ENCODE measurements at places on chromosomes 1 and 21.

DNA sequence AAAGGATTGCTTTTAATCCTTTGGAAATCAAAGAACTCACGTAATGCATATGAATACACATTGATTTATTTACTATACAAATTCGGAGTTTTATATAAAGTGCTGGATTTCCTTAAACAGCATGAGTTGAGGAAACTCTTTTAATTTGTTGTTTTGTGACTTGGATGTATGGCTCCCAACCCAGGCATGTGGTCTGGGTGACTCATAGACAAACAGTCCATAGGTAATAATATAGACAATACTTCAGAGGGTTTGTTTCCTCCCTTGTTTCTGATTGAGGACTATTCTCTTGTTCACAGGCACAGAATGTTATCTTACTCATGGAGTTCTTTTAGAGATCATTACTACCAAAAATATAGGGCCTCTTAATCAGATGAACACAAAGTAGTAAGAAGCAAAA, 43.8 kb downstream of the XPR1 start:
- DNase-seq: no peak

DNA sequence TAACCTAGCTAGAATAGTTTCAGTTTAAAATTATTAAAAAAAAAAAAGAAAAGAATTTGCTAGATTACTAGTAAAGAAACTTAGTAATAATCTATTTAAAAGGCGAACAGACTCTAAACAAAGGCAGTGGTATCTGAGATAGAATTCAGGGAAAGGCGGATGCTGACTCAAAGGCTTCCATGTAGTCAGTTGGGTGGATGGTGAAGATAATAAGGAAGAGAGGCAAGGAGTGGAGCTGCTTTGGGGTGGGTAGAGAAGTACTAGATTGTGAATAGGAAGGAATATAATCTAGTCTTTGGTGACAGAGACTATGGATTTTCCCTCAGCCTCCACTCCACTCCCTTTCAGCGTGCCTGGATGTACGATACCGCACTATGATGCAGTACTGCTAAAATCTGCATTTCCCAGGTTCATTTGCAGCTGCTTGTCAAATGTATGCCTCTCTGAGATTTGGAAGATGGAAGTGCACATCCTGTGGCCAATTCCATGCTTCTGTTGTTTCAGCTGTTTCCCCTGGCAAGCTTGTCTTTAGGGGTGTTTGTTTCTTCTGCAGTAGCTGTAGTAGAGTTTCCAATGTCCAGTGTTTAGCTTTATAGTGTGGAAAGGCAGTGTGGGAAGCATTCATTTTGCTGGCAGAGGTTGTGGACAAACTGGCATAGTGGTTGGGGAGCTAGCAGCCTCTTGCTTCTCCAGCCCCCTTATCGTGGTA, 184.6 kb upstream of the NRIP1 start:
- DNase-seq: no peak

- DNase-seq: peak; percentile 13
These were observed 582 bp downstream of the SLC37A1 start for GRCh38 chr21:42513985-42514882.

GRCh38 chr21:31905503-31906451, 33.0 kb downstream of the HUNK start:
- DNase-seq: peak; percentile 73

DNA sequence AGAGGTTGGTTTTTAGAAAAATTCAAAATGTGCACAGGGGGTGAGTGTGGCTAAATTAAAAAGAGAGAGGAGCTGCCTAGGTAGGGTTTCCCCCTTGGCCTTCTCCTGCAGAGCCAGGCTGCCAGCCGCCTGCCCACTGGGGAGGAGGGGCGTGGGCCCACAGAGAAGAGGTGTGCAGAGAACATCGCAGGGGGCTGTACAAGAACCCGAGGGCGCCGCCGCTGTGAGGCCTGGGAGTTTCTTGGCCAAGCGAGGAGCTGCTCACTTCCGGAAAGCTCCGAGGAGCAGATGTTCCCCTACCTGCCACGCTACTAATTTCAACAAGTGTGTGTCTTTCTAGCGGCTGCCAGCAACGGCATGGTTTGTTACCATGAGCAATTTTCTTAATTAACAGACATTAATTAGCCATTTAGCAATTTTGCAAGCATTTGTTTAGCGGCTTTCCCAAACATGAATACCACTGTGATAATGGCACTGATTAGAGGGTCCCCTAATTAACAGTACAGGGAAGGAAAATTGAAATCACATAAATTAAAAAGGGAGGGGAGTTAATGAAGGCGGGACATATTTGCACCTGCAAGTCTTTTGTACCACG, 59.7 kb downstream of the MRPL37 start:
- DNase-seq: no peak

DNA sequence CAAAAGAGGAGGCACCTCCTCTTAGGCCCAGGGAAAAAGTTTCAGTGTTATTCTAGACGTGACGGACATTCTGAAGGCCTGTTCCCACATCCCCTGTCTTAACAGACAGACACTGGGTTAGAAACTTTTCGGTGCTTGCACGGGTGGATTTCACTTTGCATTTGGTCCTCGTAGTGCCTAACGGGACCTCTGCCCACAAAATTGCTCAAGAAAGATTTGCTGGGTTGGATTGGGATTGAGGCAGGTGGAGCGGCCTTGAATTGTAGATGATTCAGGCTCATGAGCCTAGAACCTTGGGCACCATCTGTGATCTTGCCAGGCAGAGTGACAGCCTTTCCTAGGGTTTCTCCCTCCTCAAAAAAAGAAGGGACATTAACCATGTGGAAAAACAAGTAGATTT, 2.8 kb downstream of the PLA2G5 start:
- no peak for DNase-seq

DNA sequence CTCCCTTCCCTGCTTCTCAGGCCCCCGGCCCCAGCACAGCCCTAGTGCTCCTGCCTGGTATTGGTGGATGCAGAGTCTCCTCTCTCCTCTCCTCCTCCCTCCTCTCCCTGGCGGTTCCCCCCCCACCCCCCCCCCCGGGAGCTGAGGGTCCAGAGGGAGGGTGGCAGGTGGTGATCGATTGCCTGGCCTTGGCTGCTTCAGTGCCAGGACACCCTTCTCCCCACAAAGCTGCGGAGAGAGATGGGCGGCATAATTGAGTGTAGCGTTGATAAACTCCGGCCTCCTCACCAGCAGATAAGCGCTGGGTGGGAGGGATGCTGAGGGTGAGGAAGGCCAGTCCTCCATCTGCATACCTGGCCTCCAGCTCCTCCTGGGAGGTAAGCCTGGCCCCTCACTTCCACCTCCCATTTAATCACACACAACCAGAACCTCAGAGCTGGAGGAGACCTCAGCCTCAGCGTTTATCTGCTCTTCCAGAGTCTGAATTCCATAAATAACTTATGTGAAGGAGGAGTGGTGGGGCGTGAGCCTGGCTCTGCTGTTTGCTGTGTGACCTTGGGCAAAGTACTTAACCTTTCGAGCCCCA, 60.8 kb downstream of the LRRN2 start:
- no peak for DNase-seq

DNA sequence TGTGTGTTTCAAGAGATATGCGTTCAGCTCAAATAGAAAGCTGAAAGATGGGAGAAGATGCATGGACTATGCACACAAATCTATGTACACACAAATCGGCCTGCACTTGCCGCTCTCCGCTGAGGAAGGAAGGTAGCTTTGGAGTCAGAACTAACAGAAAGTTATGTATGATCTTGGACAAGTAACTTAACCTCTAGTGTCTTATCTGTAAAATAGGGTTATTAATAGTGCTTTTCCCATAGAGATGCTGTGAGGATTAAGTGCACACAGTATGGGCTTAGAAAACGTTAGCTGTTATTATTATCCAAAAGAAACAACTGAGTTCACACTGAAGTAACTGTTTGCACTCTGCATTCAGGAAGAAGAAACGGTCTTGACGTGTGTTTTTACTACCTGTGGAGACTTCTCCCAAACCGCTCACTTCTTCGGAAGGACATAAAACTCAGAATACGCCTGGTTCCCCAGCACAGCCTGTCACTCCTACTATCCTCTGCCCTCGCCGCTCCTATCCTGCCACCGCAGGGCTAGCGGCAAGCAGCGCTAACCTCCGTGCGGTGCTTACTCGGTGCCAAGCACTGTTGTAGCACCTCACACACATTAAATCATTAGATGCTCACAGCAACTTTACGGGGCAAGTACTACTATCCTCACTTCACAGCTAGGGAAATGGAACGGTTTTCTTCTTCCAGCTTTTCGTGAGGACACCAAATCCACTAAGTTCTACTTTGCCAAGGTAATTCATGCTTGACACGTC, 1.3 kb downstream of the TGFBR3 start:
- DNase-seq: peak; percentile 36

GRCh38 chr1:10361515-10361914, 37.3 kb upstream of the PGD start:
- no peak for DNase-seq

DNA sequence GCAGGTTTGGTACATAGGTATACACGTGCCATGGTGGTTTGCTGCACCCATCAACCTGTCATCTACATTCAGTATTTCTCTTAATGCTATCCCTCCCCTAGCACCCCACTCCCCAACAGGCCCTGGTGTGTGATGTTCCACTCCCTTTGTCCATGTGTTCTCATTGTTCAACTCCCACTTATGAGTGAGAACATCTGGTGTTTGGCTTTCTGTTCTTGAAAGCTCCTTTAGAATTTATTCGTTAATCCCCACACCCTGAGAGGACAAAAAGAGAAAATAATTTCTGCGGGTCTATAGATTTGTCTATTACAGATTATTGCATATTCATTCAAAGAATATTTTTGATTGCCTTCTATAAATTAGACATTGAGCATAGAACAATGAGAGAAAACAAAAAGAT, 455.5 kb downstream of the PLPP3 start:
- no peak for DNase-seq

- DNase-seq: no peak
These were observed 109.6 kb downstream of the ZBTB18 start for GRCh38 chr1:244160455-244161235.

DNA sequence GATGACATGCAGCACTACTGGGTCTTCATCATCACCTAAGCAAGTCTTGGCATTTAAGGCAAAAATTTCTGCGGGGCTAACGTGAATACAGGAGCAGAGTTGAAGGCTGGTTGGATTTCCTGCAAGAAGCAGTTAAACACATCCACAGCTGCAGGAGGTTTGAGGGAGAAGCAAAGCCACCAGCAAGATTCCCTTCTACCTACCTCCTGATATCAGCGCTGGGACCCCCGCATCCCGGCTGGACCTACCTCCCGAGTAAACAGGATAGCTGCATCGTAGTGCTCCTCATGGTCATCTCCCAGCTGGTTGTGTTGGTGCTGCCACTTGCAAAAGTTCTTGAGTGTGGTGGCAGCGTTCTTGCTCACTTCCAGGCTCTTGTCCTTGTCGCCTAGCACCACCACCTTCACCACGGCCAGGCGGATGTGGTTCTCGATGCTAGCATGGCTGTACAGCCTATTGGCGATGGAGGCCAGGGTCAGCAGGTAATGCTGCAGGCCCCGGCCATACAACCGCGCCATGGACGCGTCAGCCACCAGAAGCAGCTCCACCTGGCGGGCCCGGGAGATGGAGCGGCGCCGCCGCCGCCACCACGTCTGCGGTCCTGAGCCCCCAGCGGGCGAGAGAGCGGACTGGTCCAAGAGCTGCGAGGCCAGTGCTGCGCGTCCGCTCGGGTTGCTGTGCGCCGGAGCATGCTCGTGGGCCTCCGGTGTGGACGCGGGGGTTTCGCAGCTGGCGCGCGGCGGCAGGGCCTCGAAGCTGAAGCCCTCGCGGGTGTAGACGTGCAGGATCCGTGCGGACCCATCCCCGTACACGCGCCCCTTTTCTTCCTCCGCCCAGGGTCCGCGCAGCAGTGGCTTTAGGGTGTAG, 1.6 kb downstream of the ADAMTS5 start:
- DNase-seq: peak; percentile 10

- DNase-seq: no peak
These were observed 72.3 kb upstream of the CSF3R start for GRCh38 chr1:36555041-36555440.

DNA sequence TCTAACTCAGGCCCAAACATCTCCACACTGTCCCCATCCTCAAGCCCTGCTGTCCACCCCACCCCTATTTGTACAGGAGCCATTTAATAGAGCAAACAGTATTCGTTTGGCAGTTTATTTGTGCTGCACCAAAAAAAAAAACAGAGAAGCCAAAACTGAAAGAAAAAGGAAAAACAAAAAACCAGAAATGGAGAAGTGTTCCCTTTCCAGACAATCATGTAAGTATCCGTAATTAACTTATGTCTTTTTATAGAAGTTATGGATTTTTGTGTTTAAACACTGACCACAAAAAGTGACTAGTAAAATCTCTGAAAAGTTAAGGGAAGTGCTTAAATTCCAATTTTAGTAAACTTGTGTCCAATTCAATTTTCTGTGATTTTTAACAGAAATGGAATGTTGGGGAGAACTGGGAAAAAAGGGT, 40.4 kb upstream of the ZBTB18 start:
- DNase-seq: peak; percentile 65

DNA sequence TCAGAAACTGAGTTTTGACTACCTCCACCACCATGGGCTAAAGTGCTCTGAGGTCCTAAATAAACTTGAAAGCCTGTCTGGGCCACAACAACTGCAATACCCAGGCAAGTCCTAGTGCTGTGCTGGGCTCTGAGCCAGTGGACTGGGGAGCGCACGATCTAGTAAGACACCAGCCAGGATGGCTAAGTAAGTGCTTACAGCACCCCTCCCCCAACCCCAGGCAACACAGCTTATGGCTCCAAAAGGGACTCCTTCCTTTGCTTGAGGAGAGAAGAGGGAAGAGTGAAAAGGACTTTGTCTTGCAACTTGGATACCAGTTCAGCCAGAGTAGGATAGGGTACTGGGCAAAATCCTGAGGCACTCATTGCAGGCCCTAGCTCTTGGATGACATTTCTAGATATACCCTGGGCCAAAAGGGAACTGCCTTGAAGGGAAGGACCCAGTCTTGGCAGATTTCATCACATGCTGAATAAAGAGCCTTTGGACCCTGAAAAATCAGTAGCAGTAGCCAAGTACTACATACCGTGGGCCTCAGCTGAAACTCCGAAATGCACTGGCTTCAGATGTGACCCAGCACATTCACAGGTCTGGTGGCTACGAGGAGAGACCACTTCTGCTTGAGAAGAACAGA, 1.6 kb downstream of the C1orf105 start:
- DNase-seq: no peak

DNA sequence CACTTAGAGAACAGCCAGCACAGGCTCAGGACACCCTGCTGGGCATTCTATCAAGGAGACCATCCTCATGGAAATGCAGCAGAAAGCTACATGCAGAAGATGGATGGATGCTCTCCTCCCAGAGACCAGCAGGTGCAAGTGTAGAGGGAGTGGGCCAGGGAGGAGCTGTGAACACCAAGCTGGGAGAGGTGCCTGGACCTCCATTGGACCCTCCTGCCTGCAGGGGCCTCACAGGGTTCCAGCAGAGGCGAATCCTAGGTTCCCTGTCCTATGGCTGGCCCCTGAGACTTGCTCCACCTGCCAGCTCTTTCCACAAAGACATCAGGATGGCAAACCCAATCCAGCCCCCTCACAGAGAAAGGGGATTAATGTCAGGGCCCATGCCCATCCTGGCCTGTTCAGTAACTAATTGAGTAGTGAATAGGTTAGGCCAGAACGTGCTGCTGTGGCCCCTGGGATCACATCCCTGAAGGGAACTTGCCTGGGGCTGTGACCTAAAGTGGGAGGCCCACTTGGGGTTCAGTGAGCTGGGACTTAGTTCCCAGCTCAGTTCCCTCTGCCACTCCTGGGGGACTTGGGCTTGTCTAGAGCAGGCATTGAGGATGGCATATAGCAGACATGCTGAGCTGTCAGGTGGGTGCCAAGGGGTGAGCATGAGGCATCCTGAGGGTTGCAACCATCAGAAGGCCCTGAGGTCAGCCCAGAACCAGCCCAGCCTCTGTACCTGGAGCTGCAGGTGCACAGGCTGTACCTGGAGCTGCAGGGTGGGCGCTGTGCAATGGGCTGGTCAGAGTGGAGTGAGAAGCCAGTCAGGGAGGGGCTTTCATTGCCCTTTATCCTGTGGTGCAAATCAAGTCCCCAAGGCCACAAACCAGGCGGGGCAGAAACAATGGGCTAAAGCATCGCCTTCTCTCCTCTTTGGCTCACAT, 22.9 kb upstream of the ZNF678 start:
- no peak for DNase-seq

All from EH (cell line).